ENCODE measurements at places on chromosomes 7 and 10.

DNA sequence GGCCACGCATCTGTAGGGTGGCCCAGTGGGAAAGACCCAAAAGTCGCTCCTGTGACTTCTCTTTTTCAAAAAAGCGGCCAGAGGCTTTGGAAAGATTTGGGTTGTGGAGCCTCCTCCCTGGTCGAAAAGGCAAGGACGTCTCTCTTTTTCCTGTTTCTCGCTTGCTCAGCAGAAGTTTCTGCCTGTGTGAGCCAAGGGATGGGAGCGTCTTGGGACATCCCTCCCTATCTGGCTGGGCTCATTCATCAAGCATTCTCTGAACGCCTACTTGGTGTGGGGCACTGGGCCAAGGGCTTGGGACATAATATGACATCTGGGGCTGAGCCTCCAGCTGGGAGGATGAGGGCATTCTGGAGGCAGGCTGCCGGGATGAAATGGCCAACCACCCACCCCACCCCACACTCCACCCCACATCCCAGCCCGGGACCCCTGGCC is 120.9 kb downstream of the C10orf105 start:
- DNase-seq, result no peak

DNA sequence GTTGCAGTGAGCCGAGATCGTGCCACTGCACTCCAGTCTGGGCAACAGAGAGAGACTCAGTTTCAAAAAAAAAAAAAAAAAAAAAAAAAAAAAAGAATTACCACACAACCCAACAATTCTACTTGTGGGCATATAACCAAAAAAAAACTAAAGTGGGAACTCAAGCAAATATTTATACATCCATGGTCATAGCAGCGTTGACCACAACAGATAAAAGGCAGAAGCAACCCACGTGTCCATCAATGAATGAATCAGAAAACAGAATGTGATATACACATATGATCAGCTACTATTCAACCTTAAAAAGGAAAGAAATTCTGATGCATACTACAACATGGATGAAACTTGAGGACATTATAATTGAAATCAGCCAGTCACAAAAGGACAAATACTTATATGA is 179.3 kb upstream of the NEBL start:
- no peak for DNase-seq

DNA sequence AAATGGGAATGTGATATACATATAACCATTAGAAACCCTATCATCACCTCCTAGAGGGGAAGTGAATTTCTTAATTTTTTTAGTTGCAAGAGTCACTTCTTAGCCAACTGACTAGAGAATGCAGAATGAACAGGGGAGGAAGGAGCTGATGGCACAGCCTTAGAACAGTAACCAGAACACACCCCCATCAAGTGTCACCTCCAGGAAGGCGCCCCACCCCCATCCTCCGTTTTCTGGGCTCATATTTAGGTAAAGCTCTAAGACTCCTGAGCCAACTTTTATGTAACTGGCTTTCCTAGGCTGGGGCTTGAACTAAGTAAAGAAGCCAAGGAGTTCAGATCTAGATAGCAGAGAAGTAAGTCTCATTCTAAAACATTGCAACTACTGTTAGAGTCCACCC is 54.0 kb downstream of the COL17A1 start:
- DNase-seq, result no peak

GRCh38 chr10:99339563-99340047 is 10.4 kb downstream of the CNNM1 start:
- no peak for DNase-seq

DNA sequence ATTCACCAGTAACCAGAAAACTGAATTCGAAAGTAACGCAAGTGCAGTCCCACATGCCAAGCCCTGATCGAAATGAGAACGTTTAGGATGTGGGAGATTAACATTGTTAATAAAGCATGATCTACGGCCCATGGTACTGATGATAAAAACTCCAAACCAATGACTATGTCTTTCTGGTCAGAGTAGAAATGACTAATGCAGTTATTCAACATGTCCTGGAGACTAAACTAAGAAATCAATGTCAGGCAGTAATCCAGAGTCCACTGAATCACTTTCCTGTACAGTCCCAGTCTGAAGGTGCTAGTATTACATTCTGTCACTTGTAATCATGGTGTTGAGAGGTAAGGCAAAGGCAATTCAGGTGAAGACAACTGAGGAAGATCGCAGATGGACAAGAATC is 14.4 kb downstream of the NPSR1 start:
- DNase-seq, result no peak

- no peak for DNase-seq
These were observed 1.2 kb downstream of the CFAP69 start for GRCh38 chr7:90246171-90246570.

DNA sequence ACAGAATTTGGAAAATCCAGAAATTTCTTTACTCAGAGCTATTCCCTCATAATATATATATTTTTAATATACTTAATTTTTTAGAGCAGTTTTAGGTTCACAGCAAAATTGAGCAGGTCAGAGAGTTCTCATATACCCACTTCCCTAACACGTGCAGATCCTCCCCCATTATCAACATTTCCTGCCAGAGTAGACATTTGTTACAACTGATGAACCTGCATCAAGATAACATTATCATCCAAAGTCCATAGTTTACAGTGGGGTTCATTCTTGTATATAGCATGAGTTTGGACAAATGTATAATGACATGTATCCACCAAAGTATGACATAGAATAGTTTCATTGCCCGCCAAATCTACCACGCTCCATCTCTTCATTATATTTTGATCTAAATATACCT is 170.0 kb downstream of the PTEN start:
- no peak for DNase-seq

- no peak for DNase-seq
These were observed 145.4 kb downstream of the ARHGAP22 start for GRCh38 chr10:48459270-48460150.

DNA sequence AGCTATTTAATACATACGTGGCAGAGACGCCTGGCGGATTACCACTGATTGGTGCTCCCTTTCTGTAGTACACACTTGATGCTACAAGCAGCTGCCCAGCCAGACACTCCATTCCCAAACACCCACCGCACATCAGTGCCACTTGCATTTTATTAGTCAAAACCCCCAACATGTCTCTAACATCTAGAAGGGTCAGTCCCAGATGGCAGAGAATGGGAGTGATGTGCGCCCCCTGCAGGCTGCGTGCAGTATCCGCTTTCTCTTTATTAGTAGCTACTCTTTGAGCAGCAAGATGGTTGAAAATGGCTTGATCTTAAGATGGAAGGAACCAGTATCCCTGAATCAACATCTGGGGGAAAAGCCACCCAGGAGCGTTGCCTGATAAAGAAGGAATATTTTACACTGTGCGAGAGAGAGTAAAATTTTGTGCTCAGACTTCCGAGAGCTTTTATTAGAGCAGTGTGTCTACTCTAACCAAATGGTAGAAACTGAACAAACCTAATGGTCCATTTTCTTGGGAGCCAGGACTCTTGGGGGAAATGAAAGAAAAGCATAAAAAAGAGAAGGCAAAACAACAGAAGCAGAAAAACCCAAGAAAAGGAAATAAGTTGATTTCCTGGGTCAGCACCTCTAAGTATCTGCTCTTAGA is 78.3 kb downstream of the ST8SIA6 start:
- DNase-seq, result no peak

Measured in stimulated activated CD8-positive, alpha-beta memory T cell treated with anti-CD3 and anti-CD28 coated beads, Interleukin-4, amount 100 ng/mL, for 1 hour (primary cell).